Tongue (tissue), 3 donors: ENCODE measurements at places on chromosomes 6 and 20.
A peak's percentile ranks its signal among the peaks of the same experiment; 100 is the strongest.

DNA sequence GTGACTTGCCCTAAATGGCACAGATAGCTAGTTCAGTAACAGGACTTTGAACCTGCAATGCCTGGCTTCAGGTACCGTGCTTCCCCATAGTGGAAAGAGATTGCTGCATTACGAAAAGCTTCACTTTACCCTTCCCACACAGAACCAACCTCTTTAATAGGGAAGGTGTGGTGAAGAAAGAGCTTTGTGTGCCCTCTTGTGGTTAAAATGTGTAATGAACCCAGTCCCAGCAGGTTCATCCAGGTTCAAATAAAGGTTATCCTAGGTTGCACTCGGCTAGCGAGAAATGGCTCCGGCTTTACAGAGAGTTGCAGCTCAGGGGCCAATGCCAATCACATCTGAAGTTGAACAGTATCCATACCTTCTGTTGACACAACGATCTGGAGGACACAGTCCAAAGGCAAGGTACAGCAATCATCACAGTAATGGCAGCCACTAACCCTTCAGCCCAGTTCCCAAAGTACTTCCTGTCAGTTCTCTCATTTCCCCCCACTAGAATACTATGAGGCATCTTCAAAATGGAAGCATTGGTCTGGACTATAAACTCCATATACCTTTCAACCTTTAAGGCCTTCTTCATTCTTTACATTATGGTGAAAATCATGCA lies 3.0 kb downstream of the DEFB115 start:
- no peak for DNase-seq

DNA sequence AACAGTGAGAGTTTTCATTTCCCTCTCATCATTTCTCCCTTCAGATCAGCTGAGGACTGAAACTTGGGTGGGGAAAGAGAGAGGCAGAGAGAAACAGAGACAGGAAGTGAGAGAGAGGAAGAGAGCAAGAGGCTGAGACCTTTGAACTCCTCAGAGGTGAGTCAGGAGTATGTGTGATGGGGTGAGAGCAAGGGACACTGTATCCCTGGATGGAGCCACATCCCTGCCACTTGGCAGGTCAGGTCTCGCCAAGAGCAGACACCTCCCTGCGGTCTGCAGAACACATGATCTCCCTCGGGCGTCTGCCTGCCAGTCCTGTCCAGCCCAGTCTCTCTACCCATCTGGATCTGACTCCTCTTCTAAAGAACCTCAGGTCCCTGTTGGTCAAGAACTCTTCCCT lies 62.7 kb upstream of the SYNDIG1 start:
- no peak for DNase-seq

DNA sequence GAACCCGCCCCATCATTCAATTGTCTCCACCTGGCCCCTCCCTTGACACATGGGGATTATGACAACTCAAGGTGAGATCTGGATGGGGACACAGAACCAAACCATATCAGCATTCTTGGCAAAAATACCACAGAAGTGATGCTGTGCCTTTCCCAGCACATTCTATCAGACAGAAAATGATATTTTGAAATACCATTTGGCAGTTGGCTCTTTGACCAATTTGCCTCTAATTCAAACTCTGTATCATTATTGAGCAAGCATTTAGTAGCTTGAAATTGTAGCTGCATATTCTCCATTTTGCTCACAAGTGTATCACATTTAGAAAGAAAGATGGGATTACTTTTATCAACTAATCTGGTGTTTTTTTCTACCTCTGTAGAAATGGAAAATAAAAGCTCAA lies 64.0 kb downstream of the PLCB1 start:
- DNase-seq: no peak

- no peak for DNase-seq
Observed at GRCh38 chr20:54366669-54367344, 108.6 kb upstream of the DOK5 start.

- peak; percentile 7 for DNase-seq
Observed at GRCh38 chr6:127716465-127716864, 139.5 kb downstream of the C6orf58 start.

DNA sequence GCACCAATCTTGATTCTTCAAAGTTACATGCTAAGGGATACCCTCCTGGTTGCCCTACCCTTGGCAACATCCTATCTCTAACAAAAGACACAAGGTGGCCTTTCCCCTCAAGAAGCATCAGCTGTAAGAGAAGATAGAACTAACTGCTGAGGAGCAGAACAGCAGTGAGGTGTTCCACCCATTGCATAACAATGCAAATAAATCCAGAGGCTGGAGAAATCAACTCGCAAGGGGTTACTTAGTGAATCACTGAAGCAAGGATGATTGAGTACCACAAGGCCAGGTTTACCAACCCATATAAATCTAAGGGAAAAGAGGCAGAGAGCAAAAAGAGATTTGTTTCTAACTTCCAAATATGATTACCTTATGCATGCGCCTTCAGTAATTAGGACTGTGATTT lies 36.7 kb downstream of the F13A1 start:
- DNase-seq: no peak

GRCh38 chr6:163955096-163955495 lies 540.6 kb downstream of the QKI start:
- DNase-seq: peak; percentile 92

- no peak for DNase-seq
Observed at GRCh38 chr20:62202083-62202395, 18.0 kb downstream of the HRH3 start.

GRCh38 chr6:64672651-64673050 lies 1034.4 kb downstream of the EYS start:
- DNase-seq: no peak

- no peak for DNase-seq
Observed at GRCh38 chr20:25739615-25740320, 43.1 kb upstream of the ZNF337 start.

- DNase-seq: peak; percentile 82
Observed at GRCh38 chr20:20837574-20838021, 125.2 kb upstream of the RALGAPA2 start.

- no peak for DNase-seq
Observed at GRCh38 chr6:160142115-160142715, 20.6 kb downstream of the SLC22A1 start.

DNA sequence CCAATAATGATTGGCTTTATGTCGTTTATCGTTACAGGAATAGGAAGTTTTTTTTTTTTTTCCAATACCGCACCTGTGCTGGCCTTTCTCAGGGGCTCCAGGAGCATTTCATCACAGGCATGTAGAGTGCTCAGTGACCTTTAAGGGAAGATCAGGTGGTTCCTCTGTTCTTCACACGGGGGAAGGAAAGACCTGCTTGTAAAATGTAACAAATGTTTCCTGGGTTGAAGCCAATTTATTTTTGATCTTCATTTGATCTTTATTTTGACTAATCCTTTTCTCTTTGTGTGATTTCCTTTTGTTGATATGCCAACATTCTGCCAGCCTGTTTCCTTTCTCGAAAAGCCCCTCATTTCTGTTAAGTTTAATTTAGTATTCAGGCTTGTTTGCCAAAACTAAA lies 61.9 kb upstream of the HBS1L start:
- no peak for DNase-seq

DNA sequence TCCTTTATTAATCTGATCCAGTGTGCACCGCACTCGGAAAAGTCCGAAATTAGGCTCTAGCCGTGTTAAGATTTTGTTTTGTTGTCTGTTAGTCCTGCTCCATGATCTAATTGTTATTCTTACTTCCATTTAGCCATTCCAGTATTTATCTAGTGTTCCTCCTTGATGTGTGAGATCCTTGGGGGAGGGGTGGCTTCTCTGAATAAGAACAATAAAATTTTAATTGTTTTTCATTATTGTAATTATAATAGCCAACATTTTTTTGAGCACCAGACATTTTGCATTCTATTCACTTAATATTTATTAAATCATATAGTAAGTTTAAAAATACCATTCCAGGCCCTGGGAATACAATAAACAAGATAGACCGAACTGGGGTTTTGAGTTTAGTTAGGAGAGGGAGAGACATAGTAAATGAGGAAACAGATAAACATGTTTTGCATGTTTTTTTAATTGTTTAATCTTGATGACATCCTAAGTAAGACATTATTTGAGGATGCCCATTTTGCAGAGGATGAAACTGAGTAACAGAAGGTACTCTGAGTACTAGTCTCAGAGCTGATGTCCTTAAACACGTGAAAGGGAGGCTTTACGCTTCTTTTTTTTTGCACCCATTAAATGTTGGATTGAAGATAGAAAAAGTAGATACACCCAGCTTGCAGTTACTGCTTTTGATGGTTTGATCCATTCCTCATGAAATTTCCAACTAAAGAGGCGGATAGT lies 1.2 kb downstream of the CBFA2T2 start:
- no peak for DNase-seq

GRCh38 chr6:91705646-91706045 lies 1118.8 kb upstream of the MAP3K7 start:
- no peak for DNase-seq

- DNase-seq: no peak
Observed at GRCh38 chr20:46494077-46494476, 19.3 kb downstream of the ZNF334 start.

GRCh38 chr20:22770241-22770800 lies 185.9 kb upstream of the FOXA2 start:
- DNase-seq: no peak

DNA sequence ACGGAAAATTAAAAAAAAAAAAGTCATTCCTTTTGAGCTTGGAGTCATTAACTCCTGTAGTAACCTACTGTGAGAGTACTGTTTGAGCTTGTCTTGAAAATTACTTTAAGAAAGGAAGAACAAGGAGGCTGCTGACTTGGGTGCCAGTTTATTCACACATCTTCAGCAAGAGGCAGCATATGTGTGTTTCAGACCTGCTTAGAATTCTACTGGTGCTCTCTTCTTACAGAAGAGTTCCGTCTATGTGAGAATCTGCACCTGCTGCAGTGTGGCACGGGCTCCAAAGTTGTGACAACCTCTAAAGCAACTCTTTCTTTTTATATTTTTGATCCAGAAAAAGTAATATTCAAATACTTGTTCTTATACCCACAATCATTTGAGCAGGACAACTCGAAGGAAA lies 117.4 kb upstream of the SOX4 start:
- DNase-seq: no peak

DNA sequence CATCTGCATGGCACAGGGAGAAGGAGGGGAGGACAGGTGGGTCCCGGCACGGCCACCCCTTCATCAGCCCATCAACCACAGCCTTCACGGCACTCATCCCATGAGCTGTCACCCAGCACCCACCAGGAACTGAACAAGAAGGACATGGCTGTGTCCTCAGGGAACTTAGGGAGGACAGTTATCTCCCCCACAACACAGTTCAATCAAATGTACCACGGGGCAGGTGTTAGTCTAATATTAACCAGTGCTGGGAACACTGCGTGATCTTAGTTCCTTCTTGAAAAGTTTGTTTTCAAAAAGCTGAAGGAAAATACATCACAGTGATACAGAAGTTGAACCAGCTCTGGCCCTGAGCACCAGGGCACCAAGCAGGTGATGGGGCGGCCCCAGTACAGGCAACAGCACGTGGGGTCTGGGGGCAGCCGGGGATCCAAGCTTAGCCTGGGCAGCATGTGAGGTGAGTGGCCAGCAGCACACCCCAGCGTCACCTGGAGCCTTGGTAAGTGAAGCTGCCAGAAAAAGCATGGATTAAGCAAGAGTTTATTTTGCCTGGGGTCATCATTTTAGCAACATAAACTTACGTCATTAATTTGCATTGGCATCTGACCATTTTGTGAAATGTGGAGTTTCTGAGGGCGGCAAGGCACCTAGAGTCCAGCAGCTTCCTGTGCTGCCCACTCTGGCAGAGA lies 35.5 kb upstream of the AFDN start:
- no peak for DNase-seq

DNA sequence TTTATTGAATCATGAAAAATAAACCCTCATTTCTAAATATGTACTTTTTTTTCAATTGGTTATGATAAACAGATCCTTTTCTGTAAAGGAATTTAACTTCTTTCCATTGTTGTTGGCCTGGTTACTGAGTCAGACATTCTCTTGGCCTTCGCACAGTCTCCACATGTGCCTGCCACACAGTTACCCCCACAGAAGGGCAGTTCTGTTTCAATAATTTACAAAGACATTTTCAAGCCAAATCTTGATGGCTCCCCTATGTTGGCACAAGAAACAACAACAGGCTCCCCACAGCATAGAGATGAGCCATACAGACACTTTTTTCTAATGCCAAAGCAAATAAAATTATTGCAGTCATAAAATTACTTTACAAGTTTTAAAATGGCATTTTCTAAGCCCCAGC lies 55.6 kb upstream of the BEND6 start:
- DNase-seq: peak; percentile 22

- no peak for DNase-seq
Observed at GRCh38 chr6:54019860-54020259, 91.4 kb upstream of the MLIP start.

- DNase-seq: peak; percentile 11
Observed at GRCh38 chr20:52943185-52943841, 28.8 kb upstream of the TSHZ2 start.

DNA sequence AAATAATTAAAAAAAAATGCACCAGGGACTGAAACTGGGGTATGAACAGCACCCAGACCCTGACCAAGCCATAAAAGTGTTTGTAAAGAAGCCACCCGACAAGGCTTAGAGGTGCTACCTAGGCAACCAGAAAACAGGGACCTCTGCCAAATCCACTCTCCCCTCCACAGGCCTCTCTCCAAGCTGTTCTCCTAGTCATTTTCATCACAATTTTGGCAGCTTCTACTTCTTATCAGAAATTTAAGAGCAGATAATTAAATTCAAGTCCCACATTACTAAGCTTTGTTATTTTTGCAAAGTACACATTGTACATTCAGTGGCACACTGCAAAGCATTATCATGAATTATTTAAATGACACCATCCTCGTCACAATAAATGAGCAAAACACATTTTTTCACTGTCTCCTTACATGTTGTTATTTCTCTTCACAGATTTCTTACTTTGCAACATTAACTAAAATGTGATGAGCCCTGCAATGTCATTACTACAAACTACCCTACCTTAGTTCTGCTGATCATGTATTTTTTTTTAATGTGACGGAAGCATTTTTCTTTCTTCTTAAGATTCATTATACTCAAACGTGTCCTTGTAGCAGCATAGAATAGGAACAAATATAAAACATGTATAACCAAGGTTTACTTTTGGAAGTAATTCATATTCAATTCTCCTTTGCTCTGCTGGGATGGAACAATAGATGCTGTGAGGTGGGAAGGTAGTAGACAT lies 38.1 kb downstream of the ECT2L start:
- peak; percentile 84 for DNase-seq

DNA sequence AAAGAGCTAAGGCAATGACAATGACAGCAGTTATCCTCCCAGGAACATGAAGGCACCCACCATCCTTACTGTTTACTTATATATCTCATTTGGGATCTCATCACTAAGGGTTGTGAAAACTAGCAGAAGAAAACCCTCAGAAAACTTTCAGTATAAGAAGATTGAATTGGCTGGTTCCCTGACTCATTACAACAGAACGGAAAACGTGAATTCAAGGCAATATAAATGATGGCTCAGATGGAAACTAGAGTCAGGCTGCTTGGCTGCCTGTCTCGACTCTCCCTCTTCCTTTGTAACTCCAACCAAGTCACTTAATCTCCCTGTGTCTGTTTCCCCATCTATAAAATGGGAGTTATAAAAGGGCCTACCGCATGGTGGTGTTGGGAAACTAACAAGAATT lies 387.1 kb upstream of the JARID2 start:
- DNase-seq: no peak
